Caudate nucleus (tissue), 63 donors: ENCODE measurements at places on chromosomes 2 and 18.

- no peak for DNase-seq
These were observed 92.3 kb downstream of the UBE2E3 start for GRCh38 chr2:181072486-181073235.

DNA sequence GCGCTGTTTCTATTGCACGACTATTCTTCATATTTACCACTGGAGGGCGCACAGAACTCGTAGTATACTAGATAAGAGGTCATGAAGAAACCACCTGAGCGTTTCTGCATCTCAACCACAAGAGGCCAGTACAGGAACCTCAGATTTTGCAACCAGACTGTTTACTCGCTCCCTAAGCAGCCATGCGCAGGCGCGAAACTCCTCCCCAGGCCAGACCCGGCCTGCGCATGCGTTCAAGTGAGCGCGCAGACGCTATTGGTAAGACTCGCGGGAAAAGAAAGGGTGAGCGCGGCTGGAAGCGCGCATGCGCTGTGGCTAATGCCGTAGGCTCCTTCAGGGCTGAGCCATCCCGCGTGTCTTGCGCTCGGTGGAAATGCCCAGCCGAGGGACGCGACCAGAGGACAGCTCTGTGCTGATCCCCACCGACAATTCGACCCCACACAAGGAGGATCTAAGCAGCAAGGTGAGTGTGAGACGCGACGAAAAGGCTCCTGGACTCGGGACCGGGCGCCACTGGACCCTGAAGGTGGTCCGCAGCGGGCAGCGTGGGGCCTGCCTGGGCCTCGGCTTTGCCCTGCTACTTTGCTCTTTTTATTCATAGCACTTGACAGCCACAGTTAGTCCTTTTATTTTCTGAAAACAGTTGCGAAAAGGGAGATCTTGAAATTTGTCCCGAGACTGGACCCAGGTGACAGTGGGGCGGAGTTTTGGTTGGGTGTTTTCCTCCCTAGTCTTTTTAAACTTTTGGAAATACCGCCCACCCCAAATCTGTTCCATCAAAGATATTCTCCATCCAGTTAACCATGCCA lies at the start of gene ASNSD1:
ASNSD1 (plus strand) TSS at position 312 of the 809 bp plus-strand sequence. CDS start 4,674 bp downstream, outside the sequence.
- peak; percentile 97 for DNase-seq

DNA sequence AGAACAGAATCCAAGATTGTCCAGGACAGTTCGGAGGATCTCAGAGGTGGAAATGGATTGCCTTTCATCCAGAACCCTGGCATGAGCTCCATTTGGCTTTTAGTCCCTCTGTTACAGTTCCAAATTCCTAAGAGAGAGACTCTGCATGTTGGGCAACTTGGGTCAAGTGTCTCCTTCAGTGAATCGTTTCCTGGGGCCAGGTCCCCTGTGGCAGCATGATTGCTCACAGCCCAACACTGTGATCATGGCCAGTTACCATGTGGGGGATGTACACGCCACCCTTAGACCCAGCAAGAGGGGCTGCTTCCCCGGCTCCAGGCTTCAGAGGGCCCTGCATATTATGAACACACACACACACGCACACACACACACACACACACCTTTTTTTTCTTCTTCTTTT lies 118.6 kb upstream of the GLI2 start:
- no peak for DNase-seq

- peak; percentile 70 for DNase-seq
These were observed 1.4 kb downstream of the CYRIA start for GRCh38 chr2:16664052-16664731.

GRCh38 chr2:127044977-127045661 lies 61.8 kb downstream of the BIN1 start:
- DNase-seq = no peak

DNA sequence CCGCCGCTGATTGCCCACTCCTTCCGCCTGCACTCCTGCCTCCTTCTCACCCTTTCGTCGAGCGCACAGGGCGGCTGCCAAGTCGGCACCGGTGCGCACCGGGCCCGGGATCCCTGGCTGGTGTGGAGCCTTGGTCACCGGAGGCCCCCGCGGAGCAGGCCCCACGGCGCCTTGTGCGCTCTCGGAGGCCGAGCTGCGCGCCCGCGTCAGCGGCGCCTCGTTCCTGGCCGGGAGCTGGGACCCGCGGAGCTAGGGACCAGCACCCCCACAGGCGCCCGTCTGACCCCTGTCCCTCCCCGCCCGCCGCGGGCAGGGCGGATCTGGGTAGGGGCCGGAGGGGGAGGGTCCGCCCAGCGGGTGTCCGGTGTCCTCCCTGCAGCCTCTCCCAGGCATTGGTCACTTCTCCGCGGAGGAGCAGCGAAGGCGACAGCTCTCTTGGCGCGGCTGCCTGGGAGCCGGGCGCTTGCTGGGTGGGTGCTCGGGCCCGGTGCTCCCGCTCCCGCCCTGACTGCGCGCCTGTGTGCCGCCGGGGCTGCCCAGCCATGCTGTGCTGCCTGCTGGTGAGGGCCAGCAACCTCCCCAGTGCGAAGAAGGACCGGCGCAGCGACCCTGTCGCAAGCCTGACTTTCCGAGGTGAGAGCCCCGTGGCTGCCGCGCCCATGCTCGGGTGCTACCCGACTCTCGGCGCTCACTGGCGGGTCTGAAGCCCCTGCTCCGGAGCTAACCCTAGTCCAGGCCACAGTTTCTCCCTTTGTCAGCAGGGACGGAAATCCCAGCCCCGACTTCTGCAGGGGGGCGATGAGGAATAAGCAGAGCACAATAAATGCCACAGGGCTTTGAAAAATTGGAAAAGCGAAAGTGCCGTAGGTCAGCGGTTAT lies 13.2 kb downstream of the DYSF start:
- no peak for DNase-seq

GRCh38 chr18:44927127-44927849 lies 246.6 kb downstream of the SETBP1 start:
- DNase-seq = no peak

GRCh38 chr18:71212222-71212621 lies 923.4 kb downstream of the SOCS6 start:
- DNase-seq = no peak

GRCh38 chr2:109185821-109186570 lies 57.0 kb downstream of the SH3RF3 start:
- DNase-seq = no peak

- DNase-seq = no peak
These were observed 163.9 kb upstream of the THUMPD2 start for GRCh38 chr2:39942950-39943349.
